ENCODE measurements at places on chromosomes 5 and 9.

DNA sequence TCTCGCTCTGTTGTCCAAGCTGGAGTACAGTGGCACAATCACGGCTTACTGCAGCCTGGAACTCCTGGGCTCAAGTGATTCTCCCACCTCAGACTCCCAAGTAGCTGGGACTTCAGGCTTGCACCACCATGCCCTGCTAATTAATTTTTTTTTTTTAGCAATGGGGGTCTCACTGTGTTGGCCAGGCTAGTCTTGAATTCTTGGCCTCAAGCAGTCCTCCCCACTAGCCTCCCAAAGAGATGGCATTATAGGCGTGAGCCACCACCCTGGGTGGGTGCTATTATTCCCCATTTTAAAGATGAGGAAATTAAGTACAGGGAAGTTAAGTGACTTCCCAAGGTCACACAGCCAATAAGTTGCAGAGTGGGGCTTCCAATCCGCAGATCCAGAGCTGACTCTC is 1.7 kb downstream of the NNT start:
- no peak for DNase-seq

GRCh38 chr5:74031536-74031935 is 405.5 kb downstream of the ARHGEF28 start:
- DNase-seq, result no peak

DNA sequence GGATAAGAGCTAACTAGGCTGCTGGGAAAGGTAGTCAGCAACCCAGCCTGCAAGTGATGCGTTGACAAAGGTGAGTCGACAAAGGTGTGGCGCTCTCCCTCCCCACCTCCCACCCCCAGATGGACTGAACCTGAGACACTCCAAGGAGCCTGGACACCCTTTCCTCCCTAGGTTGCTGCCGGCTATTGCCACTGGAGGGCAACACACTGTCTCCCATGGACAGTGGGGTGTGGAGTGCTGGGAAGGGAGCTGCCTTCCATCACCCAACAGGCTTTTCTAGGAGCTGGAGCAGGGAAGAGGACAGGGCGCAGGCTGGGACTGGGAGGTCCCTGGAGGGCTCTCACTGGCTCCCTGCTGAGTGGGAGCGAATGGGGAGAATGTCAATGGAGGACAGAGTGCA is 75.4 kb upstream of the ARAP3 start:
- no peak for DNase-seq

- DNase-seq, result no peak
Observed at GRCh38 chr9:114785866-114786650, 19.8 kb downstream of the TNFSF15 start.

GRCh38 chr9:13805546-13805945 is 508.4 kb downstream of the NFIB start:
- no peak for DNase-seq

- DNase-seq, result no peak
Observed at GRCh38 chr9:138112791-138113600, 235.4 kb downstream of the CACNA1B start.

DNA sequence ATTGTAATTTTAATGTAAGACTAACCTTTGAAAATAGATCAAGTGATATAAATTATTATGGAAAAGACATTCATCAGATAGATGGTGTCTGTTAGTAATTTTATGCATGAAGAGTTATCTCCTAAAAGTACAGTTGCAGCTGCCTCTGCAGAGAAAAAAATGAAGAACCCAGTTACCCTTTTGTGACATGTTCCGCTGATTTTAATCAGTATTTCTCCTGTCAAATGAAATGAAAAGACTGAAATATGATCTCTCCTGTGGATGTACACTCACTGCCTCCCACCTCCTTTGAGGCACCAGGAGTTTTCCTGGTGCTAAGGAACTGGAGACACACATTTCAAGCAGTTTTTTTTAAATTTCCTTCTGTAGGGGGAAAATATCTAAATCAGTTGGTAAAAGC is 277.4 kb downstream of the KIF4B start:
- no peak for DNase-seq

- DNase-seq, result peak; percentile 7
Observed at GRCh38 chr5:133287500-133287899, 235.7 kb downstream of the HSPA4 start.

DNA sequence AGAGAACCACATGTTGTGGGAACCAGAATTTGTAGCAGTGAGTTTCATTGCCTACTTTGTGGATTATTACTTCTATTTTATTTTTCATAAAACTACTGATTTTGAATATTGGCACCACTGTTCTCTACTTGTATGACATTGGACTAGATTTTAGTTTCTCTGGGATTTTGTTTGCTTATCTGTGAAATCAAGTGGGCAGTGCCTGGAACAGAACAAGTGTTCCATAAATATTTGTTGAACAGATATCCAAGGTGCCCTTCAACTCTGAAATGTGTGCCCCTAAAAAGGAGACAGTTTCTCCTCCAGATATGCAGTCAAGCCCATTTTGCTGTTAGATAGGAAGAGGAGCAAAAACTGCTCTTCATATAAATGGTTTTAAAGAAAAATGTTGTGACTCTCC is 42.6 kb downstream of the ADAMTSL1 start:
- no peak for DNase-seq

- DNase-seq, result no peak
Observed at GRCh38 chr5:50415912-50416311, 25.2 kb downstream of the EMB start.

- DNase-seq, result no peak
Observed at GRCh38 chr5:38556088-38556598, 303 bp downstream of the LIFR start.

DNA sequence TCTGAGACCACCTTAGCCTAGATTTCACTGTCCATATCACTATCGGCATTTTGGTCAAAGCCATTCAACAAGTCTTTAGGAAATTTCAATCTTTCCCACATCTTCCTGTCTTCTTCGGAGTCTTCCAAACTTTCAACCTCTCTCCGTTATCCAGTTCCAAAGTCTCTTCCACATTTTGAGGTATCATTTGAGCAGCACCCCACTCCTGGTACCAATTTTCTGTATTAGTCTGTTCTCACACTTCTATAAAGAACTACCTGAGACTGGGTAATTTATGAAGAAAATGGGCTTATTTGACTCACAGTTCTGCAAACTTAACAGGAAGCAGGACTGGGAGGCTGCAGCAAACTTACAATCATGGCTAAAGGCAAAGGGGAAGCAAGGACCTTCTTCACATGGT is 215.5 kb downstream of the CYLC2 start:
- no peak for DNase-seq

DNA sequence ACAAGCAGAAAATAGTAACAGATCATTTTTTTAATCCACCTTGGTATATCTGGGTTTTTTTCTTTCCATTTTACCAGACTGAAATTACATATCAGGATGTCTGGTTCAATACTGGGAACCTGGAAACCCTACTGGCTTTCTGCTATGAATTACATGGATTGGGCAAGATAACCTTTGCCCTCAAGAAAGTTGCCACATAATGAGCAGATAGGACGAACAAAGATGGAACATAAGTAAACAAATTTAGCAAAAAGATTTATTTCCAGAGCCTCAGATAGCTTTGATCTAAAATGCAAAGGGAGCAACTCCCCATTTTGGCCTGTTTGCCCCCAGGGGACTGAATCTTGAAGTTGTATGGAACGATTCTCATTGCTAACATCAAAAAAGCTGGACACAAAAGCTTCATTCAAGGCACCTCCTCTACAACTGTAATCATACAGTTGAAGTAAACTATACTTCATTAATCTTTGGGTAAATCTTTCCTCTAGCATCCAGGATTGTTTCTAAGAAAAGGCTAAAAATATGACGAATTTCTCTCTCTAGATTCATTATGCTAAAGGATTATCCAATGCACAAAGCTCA is 131.6 kb upstream of the PTGER4 start:
- DNase-seq, result no peak

DNA sequence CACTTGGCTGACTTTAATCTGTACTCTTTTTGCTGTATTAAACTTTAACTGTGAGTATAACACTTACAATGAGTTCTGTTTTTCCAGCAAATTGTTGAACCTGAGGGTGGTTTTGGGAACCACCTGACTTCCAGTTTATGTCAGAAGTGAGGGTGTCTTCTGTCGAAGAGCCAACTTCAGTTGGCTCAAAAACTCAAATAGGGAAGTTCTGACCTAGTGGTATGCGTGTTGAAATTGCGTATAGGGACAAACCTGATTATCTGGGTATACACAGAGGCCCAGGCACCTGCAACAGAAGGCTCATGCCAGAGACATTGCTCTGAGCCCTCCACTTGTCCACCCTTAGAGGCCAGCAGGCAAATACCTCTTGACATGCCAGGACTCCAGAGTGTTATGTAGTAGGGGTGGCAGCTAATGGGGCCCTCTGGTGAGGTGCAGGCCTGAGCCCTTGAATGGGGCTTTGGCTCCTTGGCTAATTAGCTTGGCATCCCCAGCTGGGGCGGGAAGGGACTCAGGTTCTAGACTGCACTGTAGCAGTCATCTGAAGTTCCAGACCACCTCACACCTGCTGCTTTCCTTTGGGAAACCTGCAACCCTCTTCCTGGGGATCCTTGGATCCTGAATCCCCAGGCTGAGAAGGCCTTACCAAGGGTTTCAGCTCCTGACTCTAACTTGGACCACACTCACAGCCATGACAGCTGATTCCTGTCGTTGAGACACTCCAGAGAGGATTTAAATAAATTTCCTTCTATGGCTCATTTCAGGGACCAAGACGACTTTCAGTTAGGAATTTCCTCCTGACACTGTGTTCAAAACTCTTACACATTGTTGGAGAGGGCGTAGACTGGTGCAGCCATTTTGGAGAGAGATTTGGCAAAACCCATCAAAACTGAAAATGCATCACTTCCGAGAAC is 189.6 kb downstream of the HSPA4 start:
- DNase-seq, result no peak

DNA sequence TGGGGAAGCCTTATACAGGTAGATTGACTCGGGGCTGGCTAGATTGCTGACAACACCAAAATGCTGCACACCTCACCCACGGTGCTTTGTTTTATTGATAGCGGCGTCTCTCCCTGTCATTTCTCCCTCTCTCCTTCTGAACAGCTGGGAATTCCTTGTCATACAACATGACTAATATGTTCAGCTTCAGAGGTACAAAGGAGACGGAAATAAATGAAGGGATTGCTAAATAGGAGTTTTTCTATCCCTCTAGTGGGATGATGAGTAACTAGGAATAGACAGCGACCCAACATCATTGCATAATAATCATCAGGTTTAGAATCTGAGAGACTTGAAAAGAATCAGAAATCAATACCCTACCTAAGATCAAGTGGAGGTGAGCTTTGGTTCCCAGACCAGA is 337.7 kb upstream of the PANK3 start:
- no peak for DNase-seq

GRCh38 chr5:68010740-68011139 is 204.8 kb upstream of the PIK3R1 start:
- DNase-seq, result no peak

DNA sequence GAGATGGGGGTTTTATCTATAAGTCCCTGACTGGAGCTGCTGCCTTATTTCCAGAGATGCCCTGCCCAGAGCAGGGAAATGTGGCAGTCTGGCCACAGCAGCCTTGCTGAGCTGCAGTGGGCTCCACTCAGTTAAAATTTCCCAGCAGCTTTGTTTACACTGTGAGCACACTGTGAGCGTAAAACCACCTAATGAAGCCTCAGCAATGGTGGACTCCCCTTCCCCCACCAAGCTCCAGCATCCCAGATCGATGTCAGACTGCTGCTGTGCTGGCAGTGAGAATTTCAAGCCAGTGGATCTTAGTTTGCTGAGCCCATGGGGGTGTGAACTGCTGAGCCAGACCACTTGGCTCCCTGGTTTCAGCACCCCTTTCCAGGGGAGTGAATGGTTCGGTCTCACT is 208.7 kb upstream of the RAI14 start:
- no peak for DNase-seq

DNA sequence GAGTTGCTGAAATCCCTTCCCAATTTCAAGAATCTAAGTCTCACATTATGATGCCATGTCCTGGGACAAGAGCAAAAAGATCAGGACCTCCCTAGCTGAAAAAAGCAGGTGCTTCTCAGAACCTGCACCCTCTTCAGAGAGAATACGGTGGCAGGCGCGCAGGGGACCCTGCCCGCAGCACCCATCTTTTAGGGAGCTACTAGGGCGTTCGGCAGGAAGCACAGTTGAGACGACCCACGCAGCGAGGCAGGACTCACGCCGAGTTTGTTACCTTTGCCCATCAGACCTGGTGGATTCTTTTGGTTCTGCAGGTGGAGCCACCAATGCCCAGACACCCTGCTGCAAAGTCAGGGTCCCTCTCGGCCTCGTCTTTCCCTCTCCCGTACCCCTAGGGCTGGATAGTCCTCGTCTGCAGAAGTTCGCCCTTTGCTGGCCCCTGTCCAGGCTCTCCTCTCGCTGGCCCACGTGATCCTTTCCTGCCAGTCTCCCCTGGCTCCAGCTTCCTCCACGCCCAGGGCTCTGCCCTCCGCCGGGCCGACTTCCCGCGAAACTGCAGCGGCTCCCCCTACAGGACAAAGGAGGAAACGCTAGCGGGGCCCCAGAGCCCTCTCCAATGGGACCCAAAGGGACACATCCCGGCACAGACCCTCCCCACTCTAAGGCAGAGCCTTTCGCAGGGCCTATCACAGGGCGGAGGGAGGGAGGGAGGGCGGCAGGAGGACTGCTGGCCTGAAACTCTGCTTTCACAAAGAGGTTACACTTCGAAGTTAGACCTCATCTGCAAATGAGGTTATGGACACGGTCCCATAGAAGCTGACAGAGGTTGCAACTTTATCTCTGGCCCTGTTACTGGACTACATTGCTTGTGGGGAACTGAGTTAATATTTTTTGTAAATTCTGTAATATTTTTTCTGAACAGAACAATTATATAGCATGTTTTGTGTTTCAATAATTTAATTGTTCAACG is 28.8 kb downstream of the TMEM174 start:
- DNase-seq, result peak; percentile 60

DNA sequence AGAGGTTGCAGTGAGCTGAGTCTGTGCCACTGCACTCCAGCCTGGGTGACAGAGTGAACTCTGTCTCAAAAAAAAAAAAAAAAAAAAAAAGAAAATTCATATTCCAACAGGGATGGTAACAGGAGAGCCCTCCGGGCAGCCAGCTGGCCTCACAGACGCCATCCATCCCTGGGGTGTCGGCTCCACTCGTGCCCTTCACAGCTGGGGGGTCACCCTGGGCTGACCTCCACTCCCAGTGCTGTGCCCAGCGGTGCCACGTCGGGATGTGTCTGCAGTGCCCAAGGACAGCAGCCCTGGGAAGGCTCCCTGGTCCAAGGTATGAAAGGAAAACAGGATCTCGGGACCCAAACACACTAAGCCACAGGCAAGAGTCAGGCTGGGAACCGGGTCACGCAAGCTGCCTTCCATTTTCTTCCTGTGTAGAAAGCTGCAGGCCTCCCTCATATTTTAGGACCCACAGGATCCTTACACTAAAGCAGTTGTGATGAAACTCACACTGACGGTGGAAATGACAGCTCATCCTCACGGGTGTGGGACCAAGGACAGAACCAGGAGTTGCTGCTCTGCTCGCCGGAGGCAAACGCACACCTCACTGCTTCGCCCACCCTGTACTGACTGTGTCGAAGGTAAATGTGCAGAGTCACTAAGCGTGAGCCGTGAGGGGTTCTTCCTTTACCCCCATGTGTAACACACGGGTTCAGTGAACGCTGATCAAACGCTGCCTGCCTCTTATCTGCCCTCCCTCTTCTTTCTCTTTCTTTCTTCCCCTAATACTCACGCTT is 5.3 kb downstream of the SLC12A7 start:
- no peak for DNase-seq

- DNase-seq, result no peak
Observed at GRCh38 chr5:94812232-94812631, 193.8 kb downstream of the SLF1 start.

- DNase-seq, result no peak
Observed at GRCh38 chr5:139167063-139167462, 31.1 kb downstream of the SIL1 start.

Data from stimulated activated CD8-positive, alpha-beta memory T cell treated with anti-CD3 and anti-CD28 coated beads, Interleukin-4, amount 100 ng/mL, for 24 hours (primary cell).